Stimulated activated CD8-positive, alpha-beta memory T cell treated with anti-CD3 and anti-CD28 coated beads, Interleukin-15, amount 100 ng/mL, for 24 hours (primary cell): ENCODE measurements at places on chromosomes 7 and 10.

- DNase-seq, result no peak
Measured at GRCh38 chr7:78635026-78635793, 818.3 kb downstream of the MAGI2 start.

DNA sequence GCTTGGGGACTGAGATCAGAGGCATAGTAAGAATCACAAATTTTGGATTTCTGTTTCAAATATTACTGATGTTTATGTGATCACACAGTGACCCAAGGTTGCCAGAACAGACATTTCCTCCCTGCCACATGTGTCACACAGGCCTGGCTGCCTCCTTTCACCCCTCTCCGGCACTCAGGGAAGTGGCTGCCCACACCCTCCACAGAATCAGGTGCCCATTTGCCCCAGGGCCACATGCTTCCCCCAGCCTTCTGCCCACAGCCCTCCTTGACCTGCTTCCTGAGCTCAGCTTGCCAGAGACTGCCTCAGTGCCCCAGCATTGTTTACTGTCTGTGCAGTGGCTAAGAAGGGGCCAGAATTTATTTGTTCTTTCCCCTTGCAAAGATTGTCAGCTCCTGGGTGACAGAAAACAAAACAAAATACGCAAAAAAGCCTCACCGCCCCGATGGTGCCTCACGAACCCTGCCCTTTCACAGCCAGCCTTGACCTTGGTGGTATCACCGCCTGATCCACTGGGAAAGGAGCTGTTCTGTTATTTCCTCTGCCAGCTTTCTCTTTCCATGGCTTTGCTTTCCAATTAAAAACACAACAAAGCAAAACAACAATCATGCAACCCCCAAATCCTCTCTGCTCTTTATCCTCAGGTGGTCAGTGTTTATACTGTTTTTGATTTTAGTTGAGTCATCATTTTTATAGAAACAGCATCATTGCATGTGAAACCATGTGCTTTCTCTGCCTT, 52.8 kb downstream of the CHN2 start:
- no peak for DNase-seq

GRCh38 chr7:116762971-116763370, 91.0 kb downstream of the MET start:
- DNase-seq, result no peak

GRCh38 chr10:122992031-122992585, 11.9 kb downstream of the PSTK start:
- DNase-seq, result no peak

- no peak for DNase-seq
Measured at GRCh38 chr7:88071994-88072714, 138.1 kb downstream of the ADAM22 start.

DNA sequence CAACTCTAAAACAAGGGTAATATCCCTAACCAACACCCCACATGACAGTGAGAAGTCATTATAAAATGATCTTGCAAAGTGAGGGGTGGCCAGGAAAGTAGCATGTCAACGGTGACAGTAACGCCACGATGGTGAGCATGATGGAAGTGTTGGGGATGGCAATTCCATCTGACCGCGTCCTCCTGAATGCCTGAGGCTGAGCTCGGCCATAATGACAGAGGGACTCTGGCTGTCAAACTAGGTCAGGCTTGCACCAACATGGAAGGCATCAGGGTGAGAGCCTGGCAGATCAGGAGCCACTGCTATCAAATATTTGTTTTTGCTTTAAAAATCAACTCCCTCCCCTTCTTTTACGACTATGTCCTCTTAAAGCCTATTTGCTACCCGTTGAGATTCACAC, 55.7 kb upstream of the EFCAB10 start:
- DNase-seq, result no peak

- no peak for DNase-seq
Measured at GRCh38 chr7:73839743-73840714, 2.3 kb downstream of the METTL27 start.

- DNase-seq, result no peak
Measured at GRCh38 chr10:131695496-131696165, 205.2 kb upstream of the PPP2R2D start.
